ENCODE measurements at places on chromosomes 1 and 21.

DNA sequence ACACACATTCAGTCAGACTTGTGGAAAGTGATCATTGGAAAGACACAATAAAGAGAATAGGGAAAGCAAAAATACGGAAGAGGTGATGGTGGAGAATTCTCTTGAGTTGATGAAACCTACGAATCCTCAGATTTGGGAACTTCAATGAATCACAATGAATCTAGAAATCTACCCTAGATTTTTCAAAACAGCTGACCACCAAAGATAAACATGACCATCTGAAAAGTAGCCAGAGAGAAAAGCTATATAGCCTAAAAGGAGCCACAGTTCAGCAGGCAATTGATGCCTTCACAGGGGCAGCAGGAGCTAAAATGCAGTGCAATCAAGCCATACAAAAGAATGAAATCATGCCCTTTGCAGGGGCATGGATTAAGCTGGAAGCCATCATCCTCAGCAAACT is 170.6 kb upstream of the RUNX1 start:
- H3K27me3 ChIP-seq, result no peaks in the 10 kb centered on the region
- no peak for DNase-seq
- H3K27ac ChIP-seq, result no peak overlapping the region
- H3K36me3 ChIP-seq, result no peaks in the 10 kb centered on the region
- H3K4me3 ChIP-seq, result no peak overlapping the region

- no peak overlapping the region for H3K27ac ChIP-seq
- DNase-seq, result no peak
- H3K4me3 ChIP-seq, result no peak overlapping the region
- no peaks in the 10 kb centered on the region for H3K27me3 ChIP-seq
- H3K4me1 ChIP-seq, result no peaks in the 10 kb centered on the region
Observed at GRCh38 chr1:240338837-240339236, 247.2 kb downstream of the FMN2 start.

GRCh38 chr21:29245104-29245643 is 53.5 kb upstream of the BACH1 start:
- H3K27ac ChIP-seq, result no peak overlapping the region
- H3K27me3 ChIP-seq, result no peaks in the 10 kb centered on the region
- H3K4me1 ChIP-seq, result no peaks in the 10 kb centered on the region
- no peaks in the 10 kb centered on the region for H3K36me3 ChIP-seq
- no peak for DNase-seq

- H3K4me1 ChIP-seq, result peaks cover 23% of the 10 kb centered on the region
- no peaks in the 10 kb centered on the region for H3K27me3 ChIP-seq
- peak overlapping the region; percentile 86 for H3K27ac ChIP-seq
- peaks cover 60% of the 10 kb centered on the region for H3K36me3 ChIP-seq
- no peak overlapping the region for H3K4me3 ChIP-seq
Observed at GRCh38 chr1:10161541-10162290, 48.7 kb upstream of the KIF1B start.

- DNase-seq, result no peak
- H3K4me3 ChIP-seq, result no peak overlapping the region
- H3K4me1 ChIP-seq, result no peaks in the 10 kb centered on the region
- H3K36me3 ChIP-seq, result no peaks in the 10 kb centered on the region
Observed at GRCh38 chr1:220825819-220826551, 39.3 kb downstream of the MTARC1 start.

DNA sequence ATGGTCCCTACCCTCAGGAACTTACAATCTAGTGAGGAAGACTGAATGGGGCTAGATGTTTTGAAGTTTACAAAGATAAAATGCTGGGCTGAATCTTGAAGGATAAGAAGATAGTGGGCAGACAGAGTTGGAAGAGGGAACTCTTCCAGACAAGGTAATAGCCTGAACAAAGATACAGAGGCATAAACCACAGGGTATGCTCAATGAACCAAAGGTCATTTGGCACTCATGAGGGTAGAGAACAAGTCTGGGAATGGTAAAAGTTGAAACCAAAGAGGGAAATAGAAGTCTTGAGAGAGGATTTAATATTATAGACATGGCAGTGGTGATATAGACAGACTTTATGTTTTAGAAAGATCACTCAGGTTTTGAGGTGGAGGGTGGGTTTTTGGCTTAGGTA is 48.1 kb upstream of the ZSWIM5 start:
- no peaks in the 10 kb centered on the region for H3K36me3 ChIP-seq
- H3K4me3 ChIP-seq, result no peak overlapping the region
- no peaks in the 10 kb centered on the region for H3K4me1 ChIP-seq
- DNase-seq, result no peak

GRCh38 chr1:213127074-213127473 is 76.0 kb downstream of the RPS6KC1 start:
- H3K4me1 ChIP-seq, result peaks cover 5% of the 10 kb centered on the region
- H3K27me3 ChIP-seq, result no peaks in the 10 kb centered on the region
- no peak overlapping the region for H3K4me3 ChIP-seq
- no peak overlapping the region for H3K27ac ChIP-seq

DNA sequence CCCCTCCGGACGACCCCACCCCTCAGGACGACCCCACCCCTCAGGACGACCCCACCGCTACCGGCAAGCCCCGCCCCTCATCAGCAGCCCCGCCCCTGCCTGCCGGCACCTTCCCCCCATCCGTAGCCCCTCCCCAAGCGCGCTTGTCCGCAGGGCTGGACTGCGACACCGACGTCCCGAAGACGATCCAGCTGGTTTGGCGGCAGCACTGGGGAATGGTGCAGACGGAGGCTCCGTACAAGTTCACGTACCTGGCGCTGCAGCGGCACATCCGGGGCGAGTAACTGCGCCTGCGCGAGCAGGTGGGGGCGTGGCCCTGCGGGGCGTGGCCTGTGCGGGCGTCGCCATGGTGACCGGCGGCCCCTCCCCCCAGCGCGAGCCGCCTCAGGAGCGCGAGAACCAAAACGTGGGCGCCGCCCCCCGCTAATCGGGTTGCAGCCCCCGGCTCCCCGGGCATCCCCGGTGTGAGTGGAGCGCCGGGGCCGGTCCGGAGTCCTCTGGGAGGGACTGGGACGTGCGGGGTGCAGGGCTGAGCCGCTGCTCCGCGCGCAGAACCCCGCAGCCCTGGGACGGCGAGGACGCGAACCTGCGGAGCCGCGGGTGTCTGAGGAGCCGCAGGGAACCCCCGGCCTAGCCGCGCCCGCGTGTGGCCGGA is 4.9 kb downstream of the RNF223 start:
- H3K4me3 ChIP-seq, result peak overlapping the region; percentile 60
- no peak overlapping the region for H3K27ac ChIP-seq
- H3K27me3 ChIP-seq, result peaks cover 89% of the 10 kb centered on the region
- H3K4me1 ChIP-seq, result peaks cover 3% of the 10 kb centered on the region
- peak; percentile 82 for DNase-seq

DNA sequence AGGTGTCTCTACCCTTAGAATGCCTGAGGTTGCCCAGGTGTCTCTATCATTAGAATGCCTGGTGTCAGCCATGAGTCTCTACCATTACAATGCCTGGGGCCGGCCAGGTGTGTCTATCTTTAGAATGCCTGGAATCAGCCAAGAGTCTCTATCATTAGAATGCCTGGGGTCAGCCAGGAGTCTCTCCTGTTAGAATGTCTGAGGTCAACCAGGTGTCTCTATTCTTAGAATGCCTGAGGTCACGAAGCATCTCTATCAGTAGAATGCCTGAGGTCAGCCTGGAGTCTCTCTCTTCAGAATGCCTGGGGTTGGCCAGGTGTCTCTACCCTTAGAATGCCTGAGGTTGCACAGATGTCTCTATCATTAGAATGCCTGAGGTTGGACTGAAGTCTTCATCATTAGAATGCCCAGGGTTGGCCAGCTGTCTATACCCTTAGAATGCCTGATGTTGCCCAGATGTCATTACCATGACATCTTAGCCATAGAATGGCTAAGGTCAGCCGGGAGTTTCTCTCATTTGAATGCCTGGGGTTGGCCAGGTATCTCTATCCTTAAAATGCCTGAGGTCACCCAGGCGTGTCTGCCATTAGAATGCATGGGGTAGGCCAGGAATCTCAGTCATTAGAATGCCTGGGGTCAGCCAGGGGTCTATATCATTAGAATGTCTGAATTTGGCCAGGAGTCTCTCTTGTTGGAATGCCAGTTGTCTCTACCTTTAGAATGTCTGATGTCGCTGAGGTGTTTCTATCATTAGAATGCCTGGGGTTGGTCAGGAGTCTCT is 44.0 kb downstream of the RNF187 start:
- DNase-seq, result no peak
- no peak overlapping the region for H3K27ac ChIP-seq
- H3K36me3 ChIP-seq, result no peaks in the 10 kb centered on the region
- peaks cover 4% of the 10 kb centered on the region for H3K27me3 ChIP-seq
- no peak overlapping the region for H3K4me3 ChIP-seq

GRCh38 chr1:19606817-19607642 is 37.1 kb upstream of the NBL1 start:
- DNase-seq, result no peak
- H3K27me3 ChIP-seq, result no peaks in the 10 kb centered on the region
- H3K36me3 ChIP-seq, result no peaks in the 10 kb centered on the region
- peaks cover 17% of the 10 kb centered on the region for H3K4me1 ChIP-seq
- H3K27ac ChIP-seq, result no peak overlapping the region

- no peak for DNase-seq
- H3K36me3 ChIP-seq, result no peaks in the 10 kb centered on the region
- H3K4me1 ChIP-seq, result no peaks in the 10 kb centered on the region
Observed at GRCh38 chr1:177088966-177089365, 75.5 kb downstream of the ASTN1 start.

DNA sequence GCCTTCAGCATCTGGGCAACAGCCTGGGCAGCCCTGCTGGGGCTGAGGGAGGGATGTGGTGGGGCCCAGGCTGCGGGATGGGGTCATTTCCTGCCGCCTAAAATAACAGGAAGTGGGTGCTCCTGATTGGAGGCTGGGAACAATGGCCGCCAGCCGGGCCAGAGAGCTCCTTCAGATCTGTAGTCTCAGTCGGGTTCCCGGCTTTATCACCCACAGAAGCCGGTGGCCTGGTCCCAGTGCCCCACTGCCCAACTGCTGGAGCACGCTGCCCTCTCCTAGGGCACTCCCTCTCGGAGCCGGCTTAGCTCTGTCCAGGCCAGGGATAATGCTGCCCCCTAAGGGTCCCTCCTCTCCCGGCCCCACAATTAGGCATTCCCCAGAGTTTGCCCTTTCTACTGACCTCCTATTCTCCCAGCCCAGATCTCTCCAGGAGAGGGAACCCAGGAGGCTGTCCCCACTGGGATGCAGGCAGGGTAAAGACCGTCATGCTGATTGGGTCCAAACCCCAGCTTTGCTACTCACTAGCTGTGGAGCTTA is 5.1 kb downstream of the MAP7D1 start:
- peak overlapping the region; percentile 61 for H3K4me3 ChIP-seq
- peak overlapping the region; percentile 94 for H3K27ac ChIP-seq
- no peaks in the 10 kb centered on the region for H3K27me3 ChIP-seq
- peak; percentile 83 for DNase-seq

DNA sequence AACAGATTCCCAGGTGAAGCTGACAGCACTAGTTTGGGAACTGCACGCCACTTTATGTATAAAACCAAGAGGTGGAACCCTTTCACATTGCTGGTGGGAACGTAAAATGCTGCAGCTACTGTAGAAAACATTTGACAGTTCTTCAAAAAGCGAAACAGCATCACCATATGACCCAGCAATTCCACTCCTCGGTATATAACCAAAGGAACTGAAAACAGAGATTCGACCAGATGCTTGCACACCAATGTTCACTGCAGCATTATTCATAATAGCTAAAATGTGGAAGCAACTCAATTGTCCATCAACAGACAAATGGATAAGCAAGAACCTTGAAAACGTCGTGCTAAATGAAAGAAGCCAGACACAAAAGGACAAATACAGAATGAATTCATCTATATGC is 17.5 kb downstream of the RSPH1 start:
- no peaks in the 10 kb centered on the region for H3K36me3 ChIP-seq
- DNase-seq, result no peak
- H3K4me1 ChIP-seq, result no peaks in the 10 kb centered on the region

- H3K4me1 ChIP-seq, result no peaks in the 10 kb centered on the region
- H3K4me3 ChIP-seq, result no peak overlapping the region
- H3K27me3 ChIP-seq, result no peaks in the 10 kb centered on the region
- H3K36me3 ChIP-seq, result no peaks in the 10 kb centered on the region
Observed at GRCh38 chr1:227899820-227900449, 47.8 kb downstream of the WNT9A start.

DNA sequence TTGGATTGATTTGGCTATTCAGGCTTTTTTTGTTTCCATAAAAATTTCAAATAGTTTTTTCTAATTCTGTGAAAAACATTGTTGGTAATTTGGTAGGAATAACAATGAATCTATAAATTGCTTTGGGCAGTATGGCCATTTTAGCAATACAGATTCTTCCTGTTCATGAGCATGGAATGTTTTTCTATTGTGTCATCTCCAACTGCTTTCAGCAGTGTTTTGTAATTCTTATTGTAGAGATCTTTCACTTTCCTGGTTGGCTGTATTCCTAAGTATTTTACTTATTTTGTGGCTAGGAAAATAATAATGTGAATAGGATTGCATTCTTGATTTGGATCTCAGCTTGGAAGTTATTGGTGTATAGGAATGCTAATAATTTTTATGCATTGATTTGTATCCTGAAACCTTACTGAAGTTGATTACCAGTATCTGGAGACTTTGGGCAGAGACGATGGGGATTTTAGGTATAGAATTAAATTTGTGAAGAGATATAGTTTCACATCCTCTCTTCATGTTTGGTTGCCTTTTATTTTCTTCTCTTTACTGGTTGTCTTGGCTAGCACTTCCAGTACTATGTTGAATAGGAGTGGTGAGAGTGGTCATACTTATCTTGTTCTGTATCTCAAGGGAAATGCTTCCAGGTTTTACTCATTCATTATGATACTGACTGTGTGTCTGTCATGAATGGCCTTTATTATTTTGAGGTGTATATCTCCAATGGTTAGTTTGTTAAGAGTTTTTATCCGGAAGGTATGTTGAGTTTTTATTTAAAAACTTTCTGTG is 57.3 kb downstream of the DRAM2 start:
- H3K27ac ChIP-seq, result no peak overlapping the region
- no peaks in the 10 kb centered on the region for H3K36me3 ChIP-seq
- no peaks in the 10 kb centered on the region for H3K27me3 ChIP-seq
- no peak for DNase-seq
- H3K4me3 ChIP-seq, result no peak overlapping the region

GRCh38 chr1:93221913-93222312 is 41.4 kb downstream of the CCDC18 start:
- no peaks in the 10 kb centered on the region for H3K36me3 ChIP-seq
- no peak for DNase-seq
- H3K4me3 ChIP-seq, result no peak overlapping the region
- no peaks in the 10 kb centered on the region for H3K27me3 ChIP-seq
- H3K4me1 ChIP-seq, result no peaks in the 10 kb centered on the region

DNA sequence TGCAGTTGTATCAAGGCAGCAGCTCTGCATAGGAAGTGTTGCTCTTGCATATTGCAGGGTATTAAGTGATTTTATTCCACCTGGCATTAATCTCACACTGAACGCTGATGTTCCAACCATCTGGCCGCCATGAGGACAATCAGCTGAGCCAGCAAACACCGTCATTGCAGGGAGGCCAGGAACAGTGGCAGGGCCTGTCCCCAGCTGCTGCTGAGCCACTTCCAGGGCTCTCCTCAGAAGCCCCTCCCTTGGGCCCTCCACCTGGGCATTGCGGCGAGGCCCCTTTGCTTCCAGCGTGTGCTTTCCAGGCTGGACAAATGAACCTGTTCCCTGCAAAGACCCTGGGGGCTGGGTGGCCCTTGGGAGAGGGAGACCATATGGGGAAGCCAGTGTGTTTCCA is 171.6 kb upstream of the C1orf174 start:
- no peak overlapping the region for H3K27ac ChIP-seq
- H3K4me3 ChIP-seq, result no peak overlapping the region
- H3K4me1 ChIP-seq, result no peaks in the 10 kb centered on the region
- H3K27me3 ChIP-seq, result no peaks in the 10 kb centered on the region
- H3K36me3 ChIP-seq, result no peaks in the 10 kb centered on the region
- no peak for DNase-seq

GRCh38 chr1:46649764-46650163 is 18.4 kb downstream of the ATPAF1 start:
- H3K27me3 ChIP-seq, result no peaks in the 10 kb centered on the region
- H3K4me3 ChIP-seq, result no peak overlapping the region
- H3K36me3 ChIP-seq, result peaks cover 10% of the 10 kb centered on the region
- H3K4me1 ChIP-seq, result no peaks in the 10 kb centered on the region
- no peak overlapping the region for H3K27ac ChIP-seq
- no peak for DNase-seq
